ENCODE measurements at places on chromosomes 4 and X.

- no peak for DNase-seq
These were observed 26.2 kb downstream of the DLG3 start for GRCh38 chrX:70470850-70471289.

GRCh38 chr4:77994194-77994721, 62.9 kb upstream of the FRAS1 start:
- DNase-seq: peak; percentile 10

GRCh38 chr4:37754410-37755185, 68.4 kb upstream of the RELL1 start:
- DNase-seq: no peak

DNA sequence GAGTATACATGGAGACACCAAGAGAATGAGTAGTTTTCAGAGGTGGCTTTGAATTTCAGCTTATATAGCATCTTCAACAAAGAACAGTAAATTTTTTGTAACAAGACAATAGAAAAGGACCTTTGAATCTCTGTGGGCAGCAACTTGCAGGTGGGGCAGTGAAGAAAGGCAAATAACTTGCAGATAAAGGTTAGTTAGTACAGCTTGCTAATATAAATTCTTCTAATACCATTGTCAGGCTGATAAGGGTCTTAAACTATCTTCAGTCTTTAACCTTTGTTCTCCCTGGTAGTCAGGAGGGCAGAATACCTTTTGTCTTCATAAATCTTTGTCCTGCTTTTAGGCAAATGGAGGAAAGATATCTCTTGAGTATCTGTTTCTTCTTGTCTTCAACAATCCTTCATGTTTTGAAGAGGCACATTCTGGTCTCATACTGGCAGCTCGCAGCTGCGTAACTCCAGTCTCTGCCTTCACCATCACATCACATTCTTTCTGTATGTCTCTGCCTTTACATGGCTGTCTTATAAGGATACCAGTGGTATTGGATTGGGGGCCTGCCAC, 16.0 kb downstream of the ANXA3 start:
- DNase-seq: no peak

DNA sequence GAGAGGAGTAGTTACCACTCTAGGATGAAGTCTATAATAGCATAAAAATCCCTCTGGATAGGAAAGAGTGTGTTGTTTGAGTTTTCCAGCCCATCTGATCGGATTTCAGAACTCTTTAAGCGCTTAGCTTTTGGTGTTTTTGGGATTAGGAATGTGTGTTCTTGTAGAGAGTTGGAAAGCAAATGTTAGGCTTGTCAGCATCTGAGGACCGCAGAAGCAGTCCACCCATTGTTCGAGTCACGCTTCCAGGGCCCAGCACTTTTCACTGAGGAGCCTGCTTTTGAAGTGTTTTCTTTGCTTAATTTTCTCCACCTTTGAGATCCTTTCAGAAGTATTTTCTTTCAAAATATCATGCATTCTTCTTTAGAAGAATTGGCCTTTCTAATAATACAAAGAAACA, 306.2 kb downstream of the TENM3 start:
- no peak for DNase-seq

- no peak for DNase-seq
These were observed 875 bp downstream of the RGS12 start for GRCh38 chr4:3293401-3294391.

DNA sequence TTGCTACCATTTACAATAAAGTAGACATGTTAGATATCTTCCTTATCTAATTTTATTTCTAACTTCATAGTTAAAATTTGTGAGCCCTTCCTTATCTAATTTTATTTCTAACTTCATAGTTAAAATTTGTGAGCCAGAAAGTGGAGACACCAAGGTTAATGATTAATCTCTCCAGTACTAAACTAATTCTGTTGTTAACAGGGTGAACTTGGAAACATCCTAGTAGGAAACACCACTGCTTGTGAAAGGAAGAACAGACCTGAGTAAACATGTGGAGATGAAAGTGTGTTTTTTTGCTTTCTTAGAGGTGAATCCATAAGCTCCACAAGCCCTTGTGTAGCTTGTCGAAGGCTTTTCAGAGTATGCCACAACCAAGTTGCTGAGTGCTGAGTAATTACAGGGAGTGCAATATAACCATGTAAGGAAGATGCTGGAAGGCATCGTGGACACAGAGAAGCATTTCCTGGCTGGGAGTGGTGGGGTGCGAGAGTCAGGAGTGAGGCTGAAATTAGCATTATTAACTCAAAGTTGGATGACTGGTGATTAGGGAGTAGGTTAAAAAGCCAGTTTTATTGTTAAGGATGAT, 118.6 kb upstream of the NEIL3 start:
- no peak for DNase-seq

DNA sequence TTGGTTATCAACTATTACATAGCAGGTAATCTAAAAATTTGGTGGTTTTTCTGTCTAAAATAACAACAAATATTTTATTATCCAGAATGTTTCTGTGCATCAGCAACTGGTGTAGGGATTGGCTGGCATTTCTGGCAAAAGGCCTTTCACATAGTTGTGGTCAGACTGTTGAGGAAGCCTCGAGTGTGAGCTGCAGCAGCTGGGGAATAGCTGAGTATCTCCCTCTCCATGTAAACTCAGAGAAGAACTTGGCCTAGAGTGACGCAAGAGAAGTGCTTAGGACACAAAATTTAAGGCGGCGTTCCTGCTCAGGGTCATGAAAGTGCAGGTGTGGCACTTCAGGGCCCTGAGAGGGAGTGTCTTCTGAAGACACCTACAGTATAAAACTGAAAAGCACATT, 558.9 kb downstream of the SPOCK3 start:
- no peak for DNase-seq

- DNase-seq: no peak
These were observed 21.4 kb downstream of the NKX6-1 start for GRCh38 chr4:84477738-84478137.

DNA sequence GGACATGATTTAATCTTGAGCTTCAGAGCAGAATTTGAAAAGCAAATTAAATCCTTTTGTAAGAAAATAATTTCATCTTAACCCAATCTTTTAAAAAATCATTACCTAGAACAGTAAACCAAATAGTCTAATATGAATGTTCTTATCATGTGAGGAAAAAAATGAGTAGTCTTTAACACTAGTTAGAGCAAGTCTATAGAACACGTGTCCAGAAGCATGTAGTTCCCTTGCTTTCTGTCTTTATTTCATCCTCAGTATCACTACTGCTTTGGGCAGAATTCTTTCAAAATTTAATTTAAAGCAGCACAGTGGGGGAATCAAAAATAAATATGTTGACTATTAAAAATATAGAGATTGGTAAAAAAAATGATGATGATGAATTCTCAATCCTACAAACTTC, 2.1 kb downstream of the RBM47 start:
- no peak for DNase-seq

DNA sequence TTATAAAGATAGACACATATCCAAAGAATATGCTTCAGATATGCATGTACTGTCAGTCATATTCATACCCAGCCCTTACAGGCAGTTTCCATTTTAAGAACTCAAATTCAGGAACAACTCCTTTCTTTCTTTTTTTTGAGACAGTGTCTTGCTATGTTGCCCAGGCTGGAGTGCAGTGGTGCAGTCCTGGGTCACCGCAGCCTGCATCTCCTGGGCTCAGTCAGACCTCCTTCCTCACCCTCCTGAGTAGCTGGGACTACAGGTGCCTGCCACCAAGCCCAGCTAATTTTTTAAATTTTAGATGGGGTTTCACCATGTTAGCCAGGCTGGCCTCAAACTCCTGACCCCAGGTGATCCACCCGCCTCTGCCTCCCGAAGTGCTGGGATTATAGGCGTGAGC, 34.5 kb downstream of the SNX25 start:
- DNase-seq: no peak

- DNase-seq: no peak
These were observed 98.8 kb downstream of the NPNT start for GRCh38 chr4:105994061-105994460.

GRCh38 chr4:44145868-44146267, 302.7 kb downstream of the KCTD8 start:
- no peak for DNase-seq

- DNase-seq: peak; percentile 75
These were observed 200.3 kb downstream of the PDGFC start for GRCh38 chr4:156771171-156771837.

DNA sequence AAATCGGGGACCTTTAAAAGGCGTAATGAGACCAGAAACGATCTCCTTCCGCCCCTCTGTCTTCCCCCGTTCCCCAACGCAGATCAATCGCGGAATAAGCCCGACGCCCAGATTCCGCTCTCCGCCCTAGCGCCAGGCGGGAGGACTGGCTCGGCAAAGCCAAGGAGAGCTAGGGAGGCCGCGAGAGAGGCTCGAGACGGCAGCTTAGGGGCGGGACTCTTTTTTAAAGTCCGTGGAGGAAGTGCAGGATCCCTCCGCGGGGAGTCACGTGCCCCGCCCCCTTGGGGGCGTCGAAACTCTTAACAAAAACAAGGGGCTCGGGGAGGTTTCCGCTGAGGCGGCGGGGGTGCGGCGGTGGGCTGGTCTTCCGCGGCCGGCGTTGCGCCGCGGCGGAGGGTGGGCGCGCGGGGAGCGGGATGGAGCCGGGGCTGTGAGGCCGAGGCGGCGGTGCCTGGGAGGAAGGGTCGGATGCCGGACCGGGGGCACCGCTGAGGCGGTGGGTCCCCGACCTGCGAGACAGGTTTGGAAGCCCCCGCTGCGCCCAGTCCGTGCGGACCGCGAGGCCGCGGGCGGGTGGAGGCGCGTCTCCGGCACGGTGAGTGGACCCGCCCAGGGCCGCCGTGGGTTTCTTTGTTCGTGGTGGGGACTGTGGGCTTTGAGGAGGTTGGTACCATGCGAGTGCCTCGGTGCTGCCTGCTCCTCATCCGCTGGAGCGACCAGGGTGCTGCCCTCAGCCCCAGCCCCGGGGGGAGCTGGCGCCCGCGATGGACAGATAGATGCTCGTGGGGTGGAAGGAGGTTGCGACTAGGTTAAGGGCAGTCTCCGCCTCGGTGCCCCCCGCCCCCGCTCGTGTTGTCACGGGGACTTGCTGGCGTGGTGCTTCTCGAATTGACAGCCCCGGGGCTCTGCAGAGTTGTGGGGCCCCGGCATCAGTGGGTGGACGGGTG, at the start of gene CCNG2:
Gene CCNG2 (plus strand): TSS at position 296 of the 947 bp plus-strand sequence. CDS start 1,326 bp downstream, outside the sequence.
- peak; percentile 92 for DNase-seq

- no peak for DNase-seq
These were observed 830.8 kb upstream of the POU3F4 start for GRCh38 chrX:82677286-82677685.
